ENCODE measurements at places on chromosomes 4 and X.

GRCh38 chr4:135098061-135098460 lies 896.5 kb upstream of the PABPC4L start:
- DNase-seq: no peak

DNA sequence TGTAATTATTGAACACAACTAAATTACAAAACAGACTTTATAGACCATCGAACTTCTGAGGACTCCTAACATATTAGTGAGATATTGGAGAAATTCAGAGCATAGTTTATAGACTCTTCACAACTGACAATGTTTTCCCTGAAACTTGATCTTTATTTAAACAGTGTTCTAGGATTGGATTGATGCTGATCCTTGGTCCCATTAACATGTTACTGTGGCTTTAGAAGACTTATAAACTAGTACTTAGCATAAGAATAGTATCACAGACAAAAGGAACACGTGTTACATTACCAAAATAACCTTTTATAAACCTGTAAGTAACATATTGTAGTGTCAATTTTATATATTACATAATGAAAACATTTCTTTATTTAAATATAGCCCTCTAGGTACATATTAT lies 689.6 kb downstream of the CCSER1 start:
- no peak for DNase-seq

DNA sequence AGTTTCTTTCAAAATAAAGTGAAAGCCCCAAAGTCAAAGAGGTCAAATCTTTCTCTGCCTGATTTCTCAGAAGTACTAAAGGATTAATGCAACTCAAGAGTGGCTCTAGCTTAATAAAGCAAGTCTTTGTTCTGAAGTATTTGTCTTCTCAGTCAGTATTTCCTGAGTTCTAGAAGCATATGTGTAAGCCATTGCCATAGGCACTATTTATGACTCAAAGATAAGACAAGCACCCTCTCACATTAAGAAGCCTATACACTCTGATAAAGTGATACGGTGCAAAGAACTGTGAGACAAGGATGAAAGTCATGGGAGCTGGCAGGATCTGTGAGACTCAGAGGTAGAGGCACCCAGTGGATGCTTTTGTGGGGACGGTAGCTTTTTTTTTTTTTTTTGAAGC lies 60.9 kb downstream of the AASDH start:
- DNase-seq: no peak

- no peak for DNase-seq
Measured at GRCh38 chrX:123172869-123173268, 11.2 kb upstream of the GRIA3 start.

- DNase-seq: no peak
Measured at GRCh38 chrX:67384403-67384802, 159.4 kb upstream of the AR start.

- DNase-seq: no peak
Measured at GRCh38 chr4:61760820-61761219, 560.7 kb downstream of the ADGRL3 start.

DNA sequence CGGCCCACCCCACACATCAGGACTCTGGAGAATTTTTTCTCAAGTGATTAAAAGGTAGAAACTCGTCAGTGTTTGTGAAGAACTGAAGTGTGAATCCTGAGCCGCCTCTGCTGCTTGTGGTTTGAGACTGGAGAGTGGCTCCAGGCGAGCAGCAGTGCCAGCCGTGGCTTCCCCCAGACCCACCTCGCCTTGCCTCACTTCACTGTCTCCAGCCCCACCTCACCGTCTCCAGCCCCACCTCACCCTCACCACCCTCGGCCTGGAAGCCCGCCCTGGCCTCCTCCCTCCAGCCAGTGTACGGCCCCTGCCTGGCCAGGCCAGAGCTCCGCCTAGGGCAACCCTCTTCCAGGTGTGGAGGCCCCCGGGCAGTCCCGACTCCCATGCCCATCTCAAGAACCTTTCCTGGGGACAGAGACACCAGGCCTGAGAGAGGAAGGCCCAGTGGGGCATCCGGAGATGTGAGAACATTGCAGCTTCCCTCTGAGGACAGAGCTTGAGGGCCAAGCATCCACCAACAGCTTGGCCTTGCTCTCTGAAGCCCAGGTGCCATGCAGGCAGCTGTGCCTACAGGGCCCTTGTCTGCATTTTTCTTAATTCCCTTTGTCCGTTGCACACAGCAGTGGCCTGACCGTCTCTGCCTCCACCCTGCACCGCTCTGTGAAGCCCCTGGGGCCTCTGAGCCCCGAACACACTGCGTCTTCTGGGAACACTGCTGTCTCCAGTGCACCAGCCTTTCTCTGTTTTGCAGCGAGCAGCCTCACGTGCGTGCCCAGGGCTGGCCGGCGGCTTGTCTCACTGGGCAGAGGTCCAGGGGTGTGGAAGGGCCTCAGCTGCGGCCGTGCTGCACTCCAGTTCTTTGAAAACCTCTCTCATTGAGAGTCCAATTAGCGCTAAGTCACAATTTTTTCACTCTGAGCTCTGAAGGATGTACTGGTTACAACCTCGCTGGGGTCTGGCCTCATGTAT lies 13.8 kb downstream of the SH3BP2 start:
- DNase-seq: no peak

DNA sequence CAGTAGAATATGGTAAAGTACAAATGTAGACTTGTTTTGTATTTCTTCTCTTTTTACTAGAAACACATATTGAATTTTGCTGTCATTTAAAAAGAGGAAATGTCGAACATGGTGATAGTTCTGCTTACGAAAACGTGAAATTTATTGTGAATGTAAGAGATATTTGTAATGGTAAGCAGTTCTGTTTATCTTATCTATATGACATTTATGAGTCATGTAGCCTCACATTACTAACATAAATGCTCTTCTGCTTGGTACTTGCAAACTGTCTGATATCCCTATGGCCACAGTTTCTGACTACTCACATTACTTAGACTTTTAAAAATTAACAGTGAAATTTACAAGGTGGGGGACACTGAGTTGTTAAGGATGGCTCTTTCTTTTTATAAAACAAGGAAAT lies 57.9 kb downstream of the PASD1 start:
- DNase-seq: no peak

GRCh38 chr4:876780-877179 lies 50.9 kb upstream of the CPLX1 start:
- no peak for DNase-seq

DNA sequence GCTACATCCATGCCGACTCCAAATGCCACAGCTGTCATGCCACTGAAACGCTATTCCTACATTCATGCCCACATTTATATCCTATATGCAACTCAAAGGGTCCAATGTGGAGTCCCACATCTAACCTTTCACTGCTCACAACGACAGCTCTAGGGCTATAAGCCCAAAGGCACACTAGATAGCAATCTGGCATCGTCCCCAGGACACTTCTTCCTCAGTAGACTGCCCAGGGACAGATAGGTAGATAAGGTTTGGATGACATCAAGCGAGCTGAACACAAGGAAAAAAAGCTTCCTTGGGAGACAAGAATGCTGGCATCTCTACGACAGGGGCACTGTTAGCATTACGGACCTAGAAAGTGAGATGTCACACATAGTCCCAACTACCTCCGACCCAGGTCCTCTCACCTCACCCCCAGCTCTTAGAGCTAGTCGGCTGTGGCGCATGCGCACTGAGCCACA lies 685 bp downstream of the RAB9B start:
- no peak for DNase-seq

GRCh38 chr4:17347445-17347844 lies 164.4 kb downstream of the QDPR start:
- DNase-seq: peak; percentile 42

GRCh38 chr4:38829237-38829636 lies 24.6 kb upstream of the TLR1 start:
- no peak for DNase-seq

DNA sequence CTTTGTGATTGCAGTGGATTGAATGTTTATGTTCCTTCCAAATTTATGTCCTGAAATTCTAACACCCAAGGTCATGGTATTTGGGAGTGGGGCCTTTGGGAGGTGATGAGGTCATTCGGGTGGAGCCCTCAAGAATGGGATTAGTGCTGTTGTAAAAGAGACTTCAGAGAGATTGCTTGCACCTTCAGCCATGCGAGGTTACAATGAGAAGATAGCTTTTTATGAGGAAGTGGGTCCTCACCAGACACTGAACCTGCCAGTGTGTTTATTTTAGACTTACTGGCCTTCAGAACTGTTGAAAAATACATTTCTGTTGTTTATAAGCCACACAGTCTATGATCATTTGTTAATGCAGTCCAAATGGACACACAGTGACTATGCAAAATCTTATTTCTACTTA lies 161.0 kb upstream of the GPRIN3 start:
- DNase-seq: no peak

DNA sequence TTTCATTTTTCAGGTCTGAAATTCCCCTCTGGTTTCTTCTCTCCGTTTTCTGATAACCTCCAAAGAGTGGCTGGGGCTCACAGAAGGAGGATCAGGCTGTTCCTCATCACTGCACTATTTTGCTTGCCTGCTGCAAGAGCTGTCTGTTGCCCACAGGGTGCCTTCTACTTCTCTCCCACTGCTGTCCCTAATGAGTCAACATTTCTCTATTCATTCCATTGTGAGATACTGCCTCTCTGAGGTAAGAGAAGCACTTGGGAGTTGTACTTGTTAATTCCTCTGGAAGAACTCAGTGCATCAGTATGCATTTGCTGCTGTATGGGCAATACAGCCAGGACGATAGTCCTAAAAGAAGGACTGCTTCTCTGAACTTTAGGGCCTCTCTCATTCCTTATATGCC lies 34.8 kb downstream of the CT47B1 start:
- no peak for DNase-seq

DNA sequence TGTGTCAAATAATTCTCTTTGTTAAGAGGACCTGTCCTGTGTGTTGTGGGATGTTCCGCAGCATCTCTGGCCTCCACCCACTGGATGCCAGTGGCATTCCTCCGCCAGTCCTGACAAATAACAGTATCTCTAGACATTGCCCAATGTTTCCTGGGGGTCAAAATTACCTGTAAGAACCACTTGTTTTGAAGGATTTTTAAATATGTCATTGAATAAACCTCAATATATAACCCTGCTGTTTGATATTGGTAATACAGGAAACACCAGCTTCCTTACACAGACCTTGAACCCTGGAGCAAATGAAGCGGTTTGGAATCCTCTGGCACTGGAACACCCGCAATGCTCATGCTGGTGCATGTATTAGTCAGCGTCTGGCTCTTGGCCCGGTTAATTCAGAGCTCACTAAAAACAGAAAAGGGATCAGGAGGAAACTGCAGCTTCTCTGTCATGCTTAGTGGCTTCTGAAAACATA lies 101.3 kb downstream of the TBL1X start:
- peak; percentile 35 for DNase-seq

GRCh38 chr4:123350191-123350544 lies 46.4 kb upstream of the SPRY1 start:
- DNase-seq: no peak

DNA sequence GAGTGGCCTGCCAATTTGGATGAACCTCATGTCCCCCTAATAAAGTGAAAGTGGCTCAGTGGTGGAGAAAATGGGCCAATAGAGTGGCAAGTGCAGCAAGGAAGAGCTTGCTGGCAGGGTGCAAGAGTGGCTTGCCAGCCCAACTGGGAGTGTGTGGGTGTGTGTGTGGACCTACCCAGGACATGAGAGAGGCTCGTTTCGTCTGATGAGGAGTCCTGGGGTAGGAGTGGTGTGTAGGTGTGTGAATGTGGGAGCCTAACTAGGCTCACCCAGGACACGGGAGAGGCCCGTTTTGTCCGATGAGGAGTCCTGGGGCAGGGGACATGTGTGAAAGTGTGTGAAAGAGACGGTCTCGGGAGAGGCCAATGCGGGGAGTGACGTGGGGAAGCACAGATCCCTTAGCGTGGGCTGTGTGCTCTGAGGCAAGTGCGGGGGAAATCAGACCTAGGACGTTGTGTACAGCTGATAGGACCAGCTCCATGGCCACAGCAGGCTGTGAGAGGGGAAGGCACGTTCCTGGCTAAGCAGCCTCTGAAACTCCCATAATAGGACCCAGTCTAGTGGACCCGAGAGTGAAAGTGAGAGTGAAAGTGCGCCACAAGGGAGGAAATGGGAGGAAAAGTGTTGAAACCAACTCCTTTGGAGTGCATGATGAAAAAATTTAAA lies 5.3 kb downstream of the GAGE10 start:
- peak; percentile 36 for DNase-seq

DNA sequence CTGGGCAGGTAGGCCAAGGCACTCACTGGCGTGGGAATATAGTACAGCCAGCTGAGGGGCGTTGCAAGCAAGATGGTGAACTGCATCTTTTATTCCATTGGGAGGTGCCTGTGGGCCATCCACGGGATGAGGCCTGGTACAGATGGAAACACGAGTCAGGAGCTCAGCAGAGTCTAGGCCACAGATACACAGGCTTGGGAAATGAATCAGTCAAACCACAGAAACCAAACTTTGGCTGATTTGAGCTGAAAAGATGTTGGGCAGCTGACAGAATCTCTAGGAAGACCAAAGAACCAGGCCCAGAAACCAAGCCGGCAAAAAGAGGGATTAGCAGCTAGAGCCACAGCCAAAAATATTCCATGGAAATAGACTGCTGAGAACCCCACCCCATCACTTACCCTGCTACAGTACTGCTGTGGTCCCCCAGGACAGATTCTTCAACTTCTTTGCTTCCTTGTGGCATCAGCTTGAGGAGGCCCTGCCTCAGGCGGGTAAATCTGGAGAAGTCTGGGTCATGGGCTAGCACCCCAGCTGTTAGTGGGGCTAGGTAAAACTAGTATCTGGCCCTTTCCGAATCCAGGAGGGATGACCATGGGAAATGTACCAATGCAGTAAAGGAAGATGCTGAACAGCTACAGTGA lies 75.4 kb downstream of the TMEM131L start:
- peak; percentile 68 for DNase-seq

DNA sequence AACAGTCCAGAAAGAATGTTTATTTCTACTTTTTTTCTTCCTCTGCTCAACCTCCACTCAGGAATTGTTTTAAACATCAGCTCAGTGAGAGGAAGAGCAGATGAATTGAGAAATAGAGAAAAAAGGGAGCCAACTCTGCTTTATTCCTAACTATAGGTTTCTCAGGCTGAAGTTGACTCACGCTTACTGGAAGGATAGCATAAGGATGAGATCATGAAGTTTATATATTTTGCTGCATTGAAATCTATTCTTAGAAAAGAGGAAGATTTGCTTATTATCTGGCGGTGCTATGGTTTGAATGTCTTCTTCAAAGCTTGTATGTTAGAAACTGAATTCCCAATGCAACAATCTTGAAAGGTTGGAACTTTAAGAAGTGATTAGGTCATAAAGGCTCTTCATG lies 1673.4 kb upstream of the PCDH7 start:
- no peak for DNase-seq

- no peak for DNase-seq
Measured at GRCh38 chr4:103721251-103721650, 1.5 kb upstream of the TACR3 start.

GRCh38 chr4:169142391-169142790 lies 128.4 kb downstream of the SH3RF1 start:
- DNase-seq: no peak

All from activated CD4-positive, alpha-beta memory T cell treated with anti-CD3 and anti-CD28 coated beads for 36 hours (primary cell).